Lung microvascular endothelial cell (primary cell): ENCODE measurements at places on chromosomes 13 and 19. TPM values are rescaled to one million over a fixed set of nuclear protein-coding genes. Genes with fewer than 3 reads are reported as not detected.

Gene OR7A5
- not detected in 2 replicates for total RNA-seq

Gene KRTDAP
- total RNA-seq, result not detected in 2 replicates

Gene BIVM
- 10.7 and 16.5 TPM in 2 replicates for total RNA-seq

Gene APOC4
- total RNA-seq, result not detected in 2 replicates

Gene PBX4
- total RNA-seq, result not detected in 2 replicates

Gene PLK5
- total RNA-seq, result not detected in 2 replicates

Gene S1PR4
- under 0.01 and 0.44 TPM in 2 replicates for total RNA-seq

Gene FXYD7
- total RNA-seq, result not detected in 2 replicates

Gene COL4A2
- total RNA-seq, result 728 and 775 TPM in 2 replicates

Gene ZNF607
- 2.0 and 3.6 TPM in 2 replicates for total RNA-seq

Gene ZNF850
- 2.4 and 3.0 TPM in 2 replicates for total RNA-seq

Gene LGALS14
- total RNA-seq, result not detected in 2 replicates

Gene DCT
- total RNA-seq, result not detected in 2 replicates

Gene GPI
- total RNA-seq, result 84.9 and 90.0 TPM in 2 replicates

Gene SH2D3A
- 2.2 and 3.0 TPM in 2 replicates for total RNA-seq

Gene PLPP2
- total RNA-seq, result 31.6 and 36.1 TPM in 2 replicates

Gene OR10H5
- not detected in 2 replicates for total RNA-seq

Gene PRODH2
- not detected in 2 replicates for total RNA-seq

Gene CHST8
- under 0.01 and 0.20 TPM in 2 replicates for total RNA-seq

Gene ZNF761
- total RNA-seq, result 5.7 and 9.3 TPM in 2 replicates

Gene KLK3
- not detected in 2 replicates for total RNA-seq

Gene SPACA6
- 3.9 and 7.7 TPM in 2 replicates for total RNA-seq

Gene COG3
- 20.9 and 22.2 TPM in 2 replicates for total RNA-seq

Gene SIGLEC5
- not detected in 2 replicates for total RNA-seq

Gene ZNF723
- total RNA-seq, result not detected in 2 replicates

Gene ZNF490
- 5.2 and 6.9 TPM in 2 replicates for total RNA-seq

Gene FXYD3
- not detected in 2 replicates for total RNA-seq

Gene KCNN4
- 0.22 TPM in 1 of 2 replicates, not detected in the other for total RNA-seq

Gene PCCA
- total RNA-seq, result 35.5 and 74.6 TPM in 2 replicates

Gene TPTE2
- not detected in 2 replicates for total RNA-seq

Gene CALR3
- total RNA-seq, result not detected in 2 replicates

Gene RFPL4A
- 1.1 and 1.2 TPM in 2 replicates for total RNA-seq

Gene KISS1R
- not detected in 2 replicates for total RNA-seq
